ACHN (cell line): ENCODE measurements at places on chromosomes 6 and 20.

DNA sequence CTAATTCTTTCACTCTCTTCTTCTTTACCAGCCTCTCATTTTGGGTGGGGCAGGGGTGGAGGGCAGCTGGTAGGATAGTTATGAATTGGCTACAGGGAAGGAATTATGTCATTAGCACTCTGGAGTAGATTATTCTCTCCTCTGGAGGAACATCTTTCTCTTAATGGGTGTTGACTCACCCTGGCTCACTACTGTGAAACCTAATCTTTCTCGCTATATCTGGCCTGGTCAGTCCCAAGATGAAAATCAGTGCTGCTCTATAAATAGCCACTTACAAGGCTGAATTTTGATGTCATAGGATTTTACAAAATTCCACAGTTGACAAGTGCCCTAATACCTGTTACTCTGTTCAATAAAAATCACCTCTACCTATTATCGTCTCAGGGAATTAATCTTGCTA, 151.3 kb downstream of the COL9A1 start:
- no peak for DNase-seq

- no peak for DNase-seq
Observed at GRCh38 chr6:22601984-22602383, 32.6 kb downstream of the HDGFL1 start.

GRCh38 chr6:114030767-114031166, 59.8 kb upstream of the HDAC2 start:
- no peak for DNase-seq

DNA sequence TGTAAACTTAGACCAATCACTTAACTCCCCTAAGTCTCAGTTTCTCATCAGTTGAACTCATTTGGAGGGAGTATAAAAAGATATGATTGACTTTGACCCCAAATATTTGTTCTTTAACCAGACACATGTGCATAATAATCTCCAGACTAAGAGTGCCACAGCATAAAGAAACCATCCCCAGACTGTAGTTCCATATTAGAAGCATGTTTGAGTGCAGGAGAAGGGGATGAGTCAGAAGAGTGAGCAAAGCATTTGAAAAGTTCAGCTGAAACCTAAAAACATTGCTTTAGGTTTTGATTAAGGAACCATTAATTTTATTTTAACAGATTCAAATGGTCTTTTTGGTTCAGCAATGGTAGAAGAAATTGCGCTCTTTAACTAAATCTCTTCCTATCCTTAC, 654.8 kb downstream of the UTRN start:
- DNase-seq: no peak

GRCh38 chr6:135306740-135307420, 125.8 kb downstream of the MYB start:
- DNase-seq: no peak

DNA sequence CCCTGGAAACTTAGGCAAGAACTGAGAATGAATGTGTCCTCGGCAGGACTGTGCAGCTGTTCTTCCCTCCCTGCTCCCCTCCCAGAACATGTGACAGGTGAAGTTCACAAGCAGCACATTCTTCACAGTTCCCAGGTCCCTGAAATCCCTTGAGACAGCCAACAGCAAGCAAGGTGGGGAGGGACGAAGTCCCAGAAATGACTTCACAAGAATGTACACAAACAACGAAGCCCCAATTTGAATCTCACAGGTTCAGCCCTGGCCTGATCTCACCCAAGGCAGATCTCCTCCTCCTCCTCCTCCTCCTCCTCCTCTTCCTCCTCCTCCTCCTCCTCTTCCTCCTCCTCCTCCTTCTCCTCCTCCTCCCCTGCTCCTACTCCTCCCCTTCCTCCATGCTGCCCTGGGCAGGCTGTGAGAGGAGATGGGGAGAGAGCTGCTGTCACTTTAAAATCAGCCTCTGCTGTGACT, 32.4 kb downstream of the WRNIP1 start:
- DNase-seq: no peak

GRCh38 chr20:35370751-35371150, 41.0 kb downstream of the UQCC1 start:
- no peak for DNase-seq

DNA sequence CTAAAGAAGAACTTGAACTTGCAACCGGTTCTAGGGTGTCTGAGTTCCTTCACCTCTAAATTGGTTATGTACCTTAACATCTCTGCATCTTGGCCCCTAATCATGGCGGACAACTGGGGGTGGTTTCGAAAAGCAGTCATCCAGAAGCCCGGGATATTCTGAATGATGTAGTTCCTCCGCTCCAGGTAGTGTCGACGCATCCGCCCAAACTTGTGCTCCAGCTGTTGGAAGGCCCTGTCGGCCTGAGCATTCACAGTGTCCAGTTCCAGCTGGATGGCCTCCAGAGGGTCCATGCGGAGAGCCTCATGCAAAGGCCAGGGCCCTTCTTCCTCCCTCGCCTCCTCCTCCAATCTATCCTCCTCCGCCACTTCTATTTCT, 887 bp downstream of the TSPYL1 start:
- DNase-seq: no peak

DNA sequence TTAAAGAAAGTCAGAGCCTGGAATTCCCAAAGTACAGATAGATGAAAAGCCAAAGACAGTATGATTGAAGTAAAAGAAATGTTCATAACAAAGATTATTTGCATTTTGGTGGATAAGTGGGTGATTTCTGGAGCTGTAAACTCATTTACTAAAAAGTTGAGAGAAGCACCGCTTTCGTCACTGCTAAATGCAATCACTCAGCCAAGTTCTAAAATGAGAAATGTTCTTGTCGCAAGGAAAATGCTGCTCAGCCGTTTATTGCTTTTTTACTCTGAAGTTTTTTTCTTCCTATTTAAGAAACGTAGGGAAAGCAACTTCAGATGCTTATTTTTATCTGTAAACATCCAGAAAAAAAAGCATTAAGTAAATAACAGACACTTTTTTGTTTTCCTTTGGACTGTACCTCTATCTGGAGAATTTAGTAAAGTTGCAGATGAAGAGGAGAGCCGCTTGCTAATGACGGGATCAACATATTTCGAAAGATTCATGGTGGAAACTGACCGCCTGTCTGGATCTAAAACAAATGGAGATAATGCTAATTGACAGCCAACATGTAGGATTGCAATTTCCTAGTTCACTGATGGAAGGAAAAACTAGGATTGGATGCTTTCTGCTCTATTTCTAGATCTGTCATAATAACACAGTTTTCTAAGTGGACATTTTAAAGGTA, 93.8 kb upstream of the BCLAF1 start:
- DNase-seq: no peak
